ENCODE measurements at places on chromosomes 4 and X. TPM values are rescaled to one million over a fixed set of nuclear protein-coding genes. Genes with fewer than 3 reads are reported as not detected.

Gene GLRA2
- total RNA-seq = not detected

Gene NKAP
- 7.5 TPM for total RNA-seq

DNA sequence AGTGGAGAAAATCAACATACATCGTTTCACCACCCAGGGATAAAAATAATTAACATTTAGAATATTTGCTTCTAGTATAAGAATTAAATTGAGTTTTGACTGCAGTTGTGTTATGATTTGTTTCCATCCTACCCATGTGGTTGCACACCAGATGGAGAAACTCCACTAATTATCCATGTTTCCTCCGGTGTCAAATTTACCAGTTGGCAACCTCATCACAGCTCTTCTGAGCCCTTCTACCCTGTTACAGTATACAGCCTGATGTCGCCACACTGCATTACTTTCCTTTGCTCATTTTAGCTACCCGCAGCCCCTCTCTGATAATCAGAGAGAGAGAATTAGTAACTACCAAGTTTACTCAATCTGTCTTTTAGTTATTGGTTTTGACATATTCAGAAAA is 411.2 kb downstream of the DTHD1 start:
- DNase-seq = no peak

GRCh38 chr4:76203541-76203940 is 10.1 kb downstream of the SCARB2 start:
- no peak for DNase-seq

DNA sequence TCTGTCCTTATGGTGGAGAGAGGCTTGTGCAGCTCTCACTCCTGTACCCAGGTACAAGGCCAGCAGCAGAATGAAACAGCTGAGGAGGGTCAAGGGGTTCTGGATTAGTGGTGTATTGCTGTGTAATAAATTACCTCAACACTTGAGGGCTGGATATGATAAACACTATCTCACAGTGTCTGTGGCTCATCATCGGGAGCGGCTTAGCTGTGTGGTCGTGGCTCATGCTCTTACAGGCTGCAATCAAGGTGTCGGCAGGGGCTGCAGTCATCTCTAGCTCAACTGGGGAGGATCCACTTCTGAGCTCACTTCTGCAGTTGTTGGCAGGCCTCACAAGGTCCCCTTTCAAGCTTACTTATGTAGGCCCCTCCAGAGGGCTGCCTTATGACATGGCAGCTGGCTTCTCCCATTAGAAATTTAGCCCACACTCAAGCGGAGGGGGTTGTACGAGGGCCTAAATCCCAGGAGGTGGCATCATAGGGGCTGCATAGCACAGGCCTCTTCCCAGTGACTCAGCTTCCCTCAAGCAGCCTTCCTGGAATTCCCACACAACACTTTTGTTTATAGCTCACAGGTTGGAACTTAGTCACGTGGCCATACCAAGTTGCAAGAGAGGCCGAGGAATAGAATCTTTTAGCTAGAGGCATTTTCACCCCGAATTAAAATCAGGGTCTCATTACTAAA is 148.2 kb upstream of the RPS6KA3 start:
- no peak for DNase-seq

All from endothelial cell (in vitro differentiated cells).